ENCODE measurements at places on chromosomes 13 and 19.

- no peak for DNase-seq
These were observed 3.9 kb upstream of the IL12RB1 start for GRCh38 chr19:18090545-18091216.

GRCh38 chr13:95644601-95645052 lies at the start of gene DZIP1:
Gene DZIP1, minus strand, starts transcription at chr13:95644706. Its CDS starts 2,677 bp downstream, at chr13:95642029.
- DNase-seq: peak; percentile 23

GRCh38 chr13:114313061-114313860 lies 1.0 kb upstream of the CHAMP1 start:
- peak; percentile 10 for DNase-seq

- no peak for DNase-seq
These were observed 5.3 kb upstream of the SLC35E1 start for GRCh38 chr19:16577531-16577985.

DNA sequence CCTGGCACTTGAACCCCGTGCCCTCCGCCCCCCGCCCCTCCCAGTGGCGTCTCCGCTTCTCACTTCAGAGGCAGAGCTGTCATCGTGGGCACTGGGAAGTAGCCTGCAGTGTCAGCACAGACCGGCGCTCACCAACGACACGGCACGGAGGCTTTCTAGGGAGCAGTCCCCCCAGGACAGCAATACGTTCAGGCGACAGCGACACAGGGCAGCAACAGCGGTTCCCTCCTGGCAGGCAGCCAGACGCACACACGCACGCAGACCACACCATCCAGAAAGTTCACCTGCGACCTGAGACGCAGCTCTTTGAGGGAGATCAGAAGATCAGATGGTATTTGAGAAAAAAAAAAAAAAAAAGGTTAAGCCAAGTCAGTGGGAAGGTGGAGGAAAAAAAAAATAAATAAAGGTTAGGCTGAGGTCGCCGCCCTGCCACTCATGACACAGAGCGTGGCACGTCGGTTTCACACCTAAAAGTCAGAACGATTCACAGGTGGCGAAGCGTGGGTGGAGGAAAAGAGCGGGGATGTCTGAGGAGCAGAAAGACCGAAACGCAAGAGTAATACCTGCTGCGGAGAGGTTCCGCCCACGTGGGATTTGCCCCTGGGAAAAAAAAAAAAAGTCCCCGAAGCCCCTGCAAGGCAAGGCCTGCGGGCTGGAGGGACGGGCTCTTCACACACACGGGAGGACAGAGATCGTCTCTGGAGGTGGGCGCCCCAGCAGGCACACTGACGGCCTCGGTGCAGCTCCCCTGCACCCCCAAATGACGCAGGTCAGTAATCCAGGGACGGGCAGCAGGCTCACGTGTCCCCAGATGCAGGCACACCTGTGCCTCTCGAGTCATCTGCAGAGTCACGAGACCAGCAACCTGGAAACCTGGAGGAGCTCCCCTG lies 94.5 kb downstream of the GNG7 start:
- no peak for DNase-seq

DNA sequence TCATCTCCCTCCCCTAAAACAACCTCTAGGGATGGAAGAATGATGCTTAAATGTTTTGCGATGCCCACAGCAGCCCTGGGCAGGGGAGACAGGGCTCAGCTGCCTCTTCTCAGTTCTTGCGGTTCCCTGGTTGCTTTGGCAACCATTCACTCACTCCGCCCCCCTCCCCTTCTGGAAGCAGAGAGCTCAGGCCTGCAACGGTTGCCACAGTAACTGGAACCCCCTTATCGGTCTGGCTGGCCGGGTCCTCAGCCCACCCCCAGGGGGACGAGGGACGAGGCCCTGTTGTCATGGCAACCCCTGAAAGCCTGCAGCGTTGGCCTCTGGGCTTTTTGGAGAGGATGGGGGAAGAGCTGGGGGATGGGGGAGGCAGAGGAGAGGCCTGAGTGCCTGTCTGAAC lies 19.5 kb downstream of the NOVA2 start:
- DNase-seq: no peak

DNA sequence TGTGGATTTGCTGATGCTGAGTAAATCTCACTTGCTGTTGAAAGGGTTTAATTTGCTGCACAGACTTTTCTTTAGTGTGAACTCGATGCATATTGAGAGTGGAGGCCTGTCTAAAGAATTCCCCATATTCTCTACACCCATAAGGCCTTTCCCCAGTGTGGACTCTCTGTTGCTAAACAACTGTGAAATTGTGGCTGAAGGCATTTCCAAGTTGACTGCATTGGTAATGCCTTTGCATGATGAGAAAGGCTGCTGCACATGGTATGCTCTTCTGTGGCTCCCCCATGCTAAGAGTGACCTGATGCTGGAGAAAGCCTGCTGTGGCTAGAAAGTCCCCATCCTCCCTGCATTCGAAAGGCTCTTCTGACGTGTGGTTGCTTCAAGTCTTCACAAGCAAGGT lies 6.6 kb upstream of the ZNF599 start:
- no peak for DNase-seq

GRCh38 chr13:30529085-30529834 lies 63.5 kb upstream of the HMGB1 start:
- DNase-seq: no peak

DNA sequence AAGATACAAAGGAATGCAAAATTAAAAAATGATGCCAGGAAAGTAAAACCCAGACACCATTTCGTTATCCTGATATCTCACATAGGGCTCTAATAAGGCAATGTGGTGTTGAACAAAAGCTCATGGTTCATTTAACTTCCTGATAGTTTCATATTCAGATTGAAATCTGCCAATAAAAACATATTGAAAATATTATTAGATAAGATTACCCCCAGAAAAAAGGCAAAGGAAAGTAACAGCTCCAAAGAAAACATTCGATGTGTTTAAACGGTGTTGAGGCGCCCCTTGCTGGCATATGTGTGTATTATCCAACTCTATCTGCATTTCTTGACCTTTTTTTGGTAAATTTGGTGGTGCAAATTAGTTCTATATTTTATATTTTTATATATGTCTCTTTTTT lies 75.9 kb downstream of the ESD start:
- no peak for DNase-seq

GRCh38 chr19:51593969-51594773 lies 23.1 kb downstream of the ZNF175 start:
- DNase-seq: peak; percentile 84

DNA sequence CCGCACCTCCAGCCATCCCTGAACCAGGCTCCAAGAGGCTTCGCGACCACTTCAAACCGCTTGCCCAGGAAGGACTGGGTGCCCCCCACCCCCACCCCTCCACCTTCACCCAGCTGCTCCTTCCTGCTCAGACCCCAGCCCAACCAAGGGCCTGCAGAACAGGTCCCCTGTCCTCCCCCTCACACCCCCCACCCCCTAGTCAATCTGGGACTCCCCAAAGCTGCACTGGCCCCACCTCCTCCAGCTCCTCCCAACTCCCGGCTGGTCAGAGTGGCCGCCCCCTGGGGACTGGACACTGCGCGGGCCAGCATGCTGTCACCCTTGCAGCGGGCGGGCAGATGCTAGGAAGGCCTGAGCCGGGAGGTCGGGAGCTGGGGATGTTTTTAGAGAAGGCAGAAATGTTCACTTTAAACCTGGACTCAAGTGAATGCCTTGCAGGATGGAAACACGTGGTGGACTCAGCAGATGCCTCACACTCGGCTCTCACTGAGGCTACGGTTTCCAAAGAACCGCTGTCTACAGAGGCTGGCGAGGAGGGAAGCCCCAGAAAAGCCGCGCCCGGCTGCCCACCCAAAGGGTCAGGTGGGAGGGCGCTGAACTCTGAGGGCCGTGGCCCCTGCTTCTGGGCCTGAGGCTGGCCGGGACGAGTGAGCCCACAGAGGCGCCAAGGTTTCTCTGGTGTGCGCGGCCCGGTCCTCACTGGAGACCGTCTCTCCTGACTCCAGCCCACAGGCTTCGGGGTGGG lies 8.0 kb downstream of the RPL36 start:
- no peak for DNase-seq

DNA sequence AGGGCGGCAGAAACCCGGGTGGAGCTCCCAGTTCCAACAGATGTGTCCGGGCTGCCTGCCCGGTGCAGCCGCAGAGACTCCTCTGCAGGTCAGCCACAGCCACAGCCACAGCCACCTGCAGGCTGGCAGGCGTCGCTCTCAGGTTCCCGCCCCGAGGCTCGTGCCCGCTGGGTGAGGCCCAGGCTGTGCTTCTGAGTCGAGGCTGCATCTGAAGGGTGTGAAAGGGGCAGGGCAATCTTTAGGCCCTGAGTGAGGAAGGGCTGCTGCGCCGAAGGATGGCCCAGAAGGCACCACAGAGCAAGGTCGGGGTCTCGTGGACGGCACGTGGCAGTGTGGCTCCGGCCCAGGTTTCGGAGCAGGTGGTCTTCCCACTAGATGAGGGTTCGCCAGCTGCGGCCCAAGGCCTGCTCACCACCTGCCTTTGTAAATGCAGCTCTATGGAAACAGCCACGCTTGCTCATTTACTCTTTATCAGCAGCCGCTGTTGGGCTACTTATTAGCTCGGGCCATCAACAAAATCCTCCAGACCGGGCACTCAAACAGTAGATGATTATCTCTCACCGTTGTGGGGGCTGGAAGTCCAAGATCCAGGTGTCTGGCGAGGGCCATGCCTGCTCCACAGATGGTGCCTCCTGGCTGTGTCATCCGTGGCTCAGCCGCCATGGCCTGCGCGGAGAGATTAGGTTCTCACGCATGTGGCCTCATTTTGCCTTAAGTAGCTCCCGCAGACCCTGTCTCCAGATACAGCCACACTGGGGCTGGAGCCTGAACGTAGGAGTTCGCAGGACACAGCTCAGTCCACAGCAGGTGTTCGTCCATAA lies 40.3 kb upstream of the TFDP1 start:
- no peak for DNase-seq

- no peak for DNase-seq
These were observed 10.6 kb downstream of the KLF2 start for GRCh38 chr19:16335226-16335625.

DNA sequence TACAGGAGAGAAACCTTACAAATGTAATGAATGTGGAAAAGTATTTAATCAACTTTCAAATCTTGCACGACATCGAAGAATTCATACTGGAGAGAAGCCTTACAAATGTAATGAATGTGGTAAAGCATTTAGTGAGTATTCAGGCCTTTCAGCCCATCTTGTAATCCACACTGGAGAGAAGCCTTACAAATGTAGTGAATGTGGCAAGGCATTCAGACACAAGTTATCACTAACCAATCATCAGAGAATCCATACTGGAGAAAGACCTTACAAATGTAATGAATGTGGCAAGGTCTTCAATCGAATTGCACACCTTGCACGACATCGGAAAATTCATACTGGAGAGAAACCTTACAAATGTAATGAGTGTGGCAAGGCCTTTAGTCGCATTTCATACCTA lies 13.6 kb upstream of the ZNF610 start:
- DNase-seq: no peak

- no peak for DNase-seq
These were observed 1.5 kb upstream of the FXYD1 start for GRCh38 chr19:35136977-35137702.

GRCh38 chr19:46472592-46472991 lies 1.2 kb upstream of the PNMA8A start:
- DNase-seq: no peak

DNA sequence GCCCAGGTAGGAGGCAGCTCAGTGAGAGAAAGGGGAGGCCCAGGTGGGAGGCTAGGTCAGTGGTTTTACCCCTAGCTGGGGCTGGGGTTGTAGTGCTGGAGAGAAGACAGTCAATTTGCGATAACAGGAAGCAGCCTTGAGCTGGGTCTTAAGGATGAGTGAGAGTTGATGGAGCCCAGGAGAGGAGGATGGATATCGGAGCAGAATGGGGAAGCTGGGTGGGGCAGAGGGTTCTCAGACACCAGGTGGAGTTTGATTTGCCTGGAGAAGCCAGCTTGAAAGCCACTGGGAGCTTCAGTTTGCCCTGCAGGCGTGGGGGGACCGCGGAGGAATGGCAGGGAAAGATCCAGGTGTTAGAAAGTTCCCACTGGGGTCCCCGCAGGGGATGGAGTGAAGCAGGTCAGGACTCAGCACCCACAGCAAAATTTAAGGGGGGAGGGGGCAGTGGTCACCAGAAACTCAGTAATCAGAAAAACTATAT lies 836 bp upstream of the CDC42EP5 start:
- no peak for DNase-seq
